ENCODE measurements at places on chromosomes 7 and 10.

DNA sequence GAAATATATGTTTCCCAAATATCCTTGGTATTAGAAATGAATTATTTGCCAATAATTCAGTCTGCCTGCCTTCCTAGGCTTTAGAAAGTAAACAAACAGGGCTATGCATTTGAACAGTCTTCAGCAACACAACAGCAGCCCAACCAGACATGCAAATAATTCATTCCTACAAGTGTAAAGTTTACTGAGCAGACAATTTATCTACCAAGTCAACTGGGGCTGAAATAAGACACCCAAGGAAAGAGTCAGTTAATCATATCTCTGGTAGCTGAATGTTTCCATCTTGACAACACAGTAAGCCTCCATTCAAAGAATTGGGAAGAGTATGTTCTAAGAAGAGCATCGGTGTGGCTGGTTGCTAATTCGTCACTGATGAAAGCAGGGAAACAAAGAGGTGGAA, 38.4 kb downstream of the AIFM2 start:
- no peak for DNase-seq

GRCh38 chr7:55063633-55064032, 44.8 kb downstream of the EGFR start:
- DNase-seq: no peak

- no peak for DNase-seq
Observed at GRCh38 chr10:93313798-93314197, 168.3 kb downstream of the MYOF start.

DNA sequence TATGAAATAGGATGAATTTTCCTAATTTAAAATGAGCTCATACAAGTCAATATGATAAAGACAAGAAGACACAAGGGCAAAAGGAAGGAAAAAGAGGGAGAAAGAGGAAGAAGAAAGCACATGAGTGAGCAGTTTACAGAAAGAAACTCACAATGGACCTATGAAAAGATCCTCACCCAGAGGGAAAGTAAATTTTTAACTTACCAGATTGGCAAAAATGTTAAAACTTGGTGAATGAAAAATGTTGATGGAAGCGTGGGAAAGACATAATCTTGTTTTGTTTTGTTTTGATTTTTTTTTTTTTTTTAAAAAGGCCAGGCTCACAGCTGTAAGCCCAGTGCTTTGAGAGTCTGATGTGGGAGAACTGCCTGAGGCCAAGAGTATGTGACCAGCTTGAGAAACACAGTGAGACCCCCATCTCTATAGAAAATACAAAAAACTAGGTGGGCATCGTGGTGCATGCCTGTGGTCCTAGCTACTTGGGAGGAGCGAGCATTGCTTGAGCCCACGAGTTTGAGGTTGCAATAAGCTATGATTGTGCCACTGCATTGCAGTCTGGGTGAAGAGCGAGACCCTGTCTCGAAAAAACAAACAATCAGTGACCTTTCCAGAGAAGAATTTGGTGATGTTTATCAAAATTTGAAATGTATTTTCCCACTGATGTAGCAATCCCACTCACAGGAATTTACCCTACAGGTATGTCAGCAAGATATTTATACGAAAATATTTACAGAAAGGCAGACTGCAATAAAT, 152.9 kb upstream of the ASAH2 start:
- no peak for DNase-seq

GRCh38 chr7:49150486-49150885, 226.1 kb downstream of the CDC14C start:
- DNase-seq: no peak

DNA sequence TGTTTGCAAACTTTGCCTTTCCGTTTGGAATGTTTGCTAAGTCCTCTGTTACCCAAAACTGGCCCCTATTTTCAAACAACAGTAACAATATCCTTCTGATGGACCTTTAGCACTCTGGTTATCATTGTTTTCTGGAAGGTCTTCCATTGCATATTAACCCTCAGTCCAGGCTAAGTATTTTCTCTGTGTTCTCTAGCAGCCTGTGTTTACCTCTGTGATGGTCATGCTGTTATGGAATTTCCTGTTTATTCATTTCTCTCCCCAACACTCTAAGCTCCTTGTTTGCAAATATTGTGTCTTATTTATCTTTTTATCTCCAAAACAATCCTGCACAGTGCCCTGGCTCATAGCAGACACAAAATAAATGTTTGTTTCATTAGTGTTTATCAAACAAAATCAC, 560.3 kb downstream of the ATRNL1 start:
- DNase-seq: no peak

GRCh38 chr10:13335881-13336280, 12.2 kb downstream of the SEPHS1 start:
- DNase-seq: no peak

DNA sequence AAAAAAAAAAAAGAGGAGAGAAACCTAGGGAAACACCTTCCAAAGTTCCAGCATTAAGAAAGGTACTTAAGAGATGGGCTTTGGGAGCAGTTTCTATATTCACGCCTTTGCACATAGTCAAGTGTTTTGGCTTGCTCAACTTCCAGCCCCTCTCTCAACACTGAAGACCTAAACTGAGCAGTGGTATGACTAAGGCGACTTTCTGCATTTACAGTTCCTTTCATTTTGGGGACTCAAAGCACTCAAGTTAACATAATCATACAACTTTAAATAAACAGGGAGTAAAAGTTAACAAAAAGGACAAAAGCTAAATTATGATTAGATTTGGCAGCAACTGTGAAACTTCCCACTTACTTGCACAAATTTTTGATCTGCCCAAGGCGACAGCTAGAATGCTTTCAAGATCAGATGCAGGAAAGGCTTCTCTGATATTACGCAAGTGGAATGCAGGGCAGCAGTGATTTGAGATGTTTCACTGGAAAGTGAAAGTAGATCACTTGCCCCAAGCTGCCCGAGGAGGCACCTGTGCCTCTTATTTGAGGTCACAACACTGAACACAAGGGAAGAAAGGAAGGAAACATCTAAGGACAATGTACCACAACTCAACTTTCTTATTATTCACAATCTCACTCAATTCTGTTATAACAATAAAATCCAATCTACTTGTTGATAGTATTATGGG, 199.5 kb downstream of the SKAP2 start:
- DNase-seq: no peak

DNA sequence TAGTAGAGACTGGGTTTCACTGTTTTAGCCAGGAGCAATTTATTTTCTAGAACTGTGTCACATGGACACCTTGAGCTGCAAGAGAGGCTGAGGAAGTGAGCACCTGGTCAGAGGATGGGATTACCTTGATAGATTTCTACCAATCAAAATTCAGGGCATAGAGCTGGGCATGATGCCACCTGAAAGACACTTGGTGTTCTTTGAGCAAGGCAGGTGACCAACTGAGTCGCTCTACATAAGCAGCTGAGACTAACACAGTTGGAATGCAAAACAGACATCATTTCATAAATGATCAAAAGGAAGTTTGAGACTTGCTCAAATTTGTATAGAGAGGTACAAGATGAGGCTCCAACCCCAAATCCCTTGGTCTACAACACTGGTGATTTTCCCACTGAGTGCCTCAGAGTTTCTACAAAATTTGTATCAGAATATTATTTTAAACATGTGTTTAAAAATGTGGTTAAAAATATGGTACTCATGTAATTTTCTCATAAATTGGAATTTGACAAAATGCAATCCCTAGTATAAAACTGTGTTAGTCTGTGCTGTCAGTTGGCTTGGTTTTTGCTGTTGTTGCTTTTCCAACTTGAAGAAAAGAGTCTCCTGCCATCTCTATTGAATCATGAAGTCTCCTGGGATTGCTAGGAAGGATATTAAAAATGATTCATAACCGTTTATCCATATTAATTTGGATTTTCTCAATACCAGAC, 156.4 kb upstream of the MDFIC start:
- DNase-seq: no peak

GRCh38 chr10:109823196-109823595, 100.1 kb downstream of the XPNPEP1 start:
- no peak for DNase-seq

GRCh38 chr10:28631896-28632583, 45.3 kb upstream of the BAMBI start:
- no peak for DNase-seq

- DNase-seq: no peak
Observed at GRCh38 chr7:5702876-5703571, 78.4 kb downstream of the RNF216 start.

- no peak for DNase-seq
Observed at GRCh38 chr10:32180390-32181280, 124.4 kb upstream of the KIF5B start.

- no peak for DNase-seq
Observed at GRCh38 chr10:91689731-91690168, 56.9 kb upstream of the PPP1R3C start.

GRCh38 chr10:20502903-20503585, 394.1 kb downstream of the NEBL start:
- no peak for DNase-seq

GRCh38 chr7:95910341-95910740, 138.0 kb downstream of the DYNC1I1 start:
- DNase-seq: no peak

DNA sequence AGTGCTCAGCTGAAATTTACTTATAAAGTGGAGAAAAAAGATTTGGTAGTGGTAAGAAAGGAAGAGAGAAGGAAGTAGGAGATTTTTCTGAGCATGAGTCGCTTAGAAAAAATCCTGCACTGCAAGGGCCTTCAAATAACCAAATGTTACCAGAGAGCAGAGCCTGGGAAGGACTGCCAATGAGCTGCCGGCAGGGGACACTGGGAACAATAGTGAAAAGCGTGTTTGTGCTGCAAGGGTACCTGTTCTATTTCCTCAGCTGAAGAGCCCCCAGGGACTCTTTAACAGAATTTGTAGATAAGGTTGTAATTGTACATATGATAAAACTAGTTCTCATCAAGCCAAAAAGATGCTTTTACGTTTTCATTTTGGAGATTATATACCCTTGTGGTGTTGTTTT, 696.3 kb upstream of the C7orf33 start:
- no peak for DNase-seq

All from smooth muscle cell of the brain vasculature (primary cell).